ENCODE measurements at places on chromosomes 3 and 15. TPM values are rescaled to one million over a fixed set of nuclear protein-coding genes. Genes with fewer than 3 reads are reported as not detected.

DNA sequence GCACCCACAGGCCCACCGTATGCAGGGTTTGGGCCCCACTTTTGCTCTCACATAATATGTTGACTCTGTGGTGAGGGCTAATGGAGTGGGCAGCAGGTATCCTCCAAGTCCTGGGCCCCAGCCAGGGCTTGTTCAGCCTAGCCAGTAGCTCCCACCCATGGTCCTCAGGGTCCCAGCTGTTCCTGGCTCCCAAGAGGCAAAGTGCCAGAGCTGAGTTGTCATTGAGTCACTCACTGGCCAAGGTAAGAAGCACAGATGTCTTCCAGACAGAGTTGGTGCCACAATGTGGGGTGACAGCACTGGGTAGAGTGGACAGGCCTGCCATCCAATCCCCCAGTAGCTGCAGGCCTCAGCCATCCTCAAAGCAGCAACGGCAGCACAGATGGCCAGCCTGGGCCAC, 4.3 kb downstream of the SHF start:
- DNase-seq: no peak

DNA sequence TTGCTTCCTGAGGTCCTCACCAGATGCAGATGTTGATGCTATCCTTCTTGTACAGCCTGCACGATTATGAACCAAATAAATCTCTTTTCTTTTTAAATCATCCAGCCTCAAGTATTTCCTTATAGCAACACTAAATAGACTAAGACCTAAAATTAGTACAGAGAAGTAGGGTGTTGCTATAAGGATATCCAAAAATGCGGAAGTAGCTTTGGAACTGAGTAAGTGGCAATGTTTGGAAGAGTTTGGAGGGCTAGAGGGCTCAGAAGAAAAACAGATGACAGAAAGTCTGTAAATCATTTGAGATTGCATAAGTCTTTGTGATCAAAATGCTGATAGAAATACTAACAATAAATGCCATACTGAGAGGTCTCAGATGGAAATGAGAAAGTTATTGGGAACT, 894.9 kb downstream of the DIPK2A start:
- DNase-seq: no peak

- no peak for DNase-seq
Observed at GRCh38 chr15:40477642-40478327, 7.0 kb downstream of the CHST14 start.

- peak; percentile 49 for DNase-seq
Observed at GRCh38 chr3:24259901-24260512, 234.6 kb downstream of the THRB start.

DNA sequence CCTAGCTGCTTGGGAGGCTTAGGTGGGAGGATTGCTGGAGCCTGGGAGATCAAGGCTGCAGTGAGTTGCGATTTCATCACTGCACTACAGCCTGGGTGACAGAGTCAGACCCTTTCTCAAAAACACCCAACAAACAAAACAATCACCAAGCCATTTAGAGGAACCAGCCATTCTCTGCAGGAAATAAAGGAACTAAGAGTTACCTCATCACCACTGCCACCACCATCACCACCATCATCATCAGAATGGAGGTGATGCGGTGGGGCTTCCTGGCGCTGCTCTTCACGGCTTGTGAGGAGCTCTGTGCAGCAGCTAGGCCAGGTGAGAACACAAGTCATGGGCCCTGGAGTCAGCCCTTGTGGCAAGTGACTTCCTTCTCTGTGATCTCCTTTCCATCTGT, 37.7 kb upstream of the KLHL25 start:
- no peak for DNase-seq

DNA sequence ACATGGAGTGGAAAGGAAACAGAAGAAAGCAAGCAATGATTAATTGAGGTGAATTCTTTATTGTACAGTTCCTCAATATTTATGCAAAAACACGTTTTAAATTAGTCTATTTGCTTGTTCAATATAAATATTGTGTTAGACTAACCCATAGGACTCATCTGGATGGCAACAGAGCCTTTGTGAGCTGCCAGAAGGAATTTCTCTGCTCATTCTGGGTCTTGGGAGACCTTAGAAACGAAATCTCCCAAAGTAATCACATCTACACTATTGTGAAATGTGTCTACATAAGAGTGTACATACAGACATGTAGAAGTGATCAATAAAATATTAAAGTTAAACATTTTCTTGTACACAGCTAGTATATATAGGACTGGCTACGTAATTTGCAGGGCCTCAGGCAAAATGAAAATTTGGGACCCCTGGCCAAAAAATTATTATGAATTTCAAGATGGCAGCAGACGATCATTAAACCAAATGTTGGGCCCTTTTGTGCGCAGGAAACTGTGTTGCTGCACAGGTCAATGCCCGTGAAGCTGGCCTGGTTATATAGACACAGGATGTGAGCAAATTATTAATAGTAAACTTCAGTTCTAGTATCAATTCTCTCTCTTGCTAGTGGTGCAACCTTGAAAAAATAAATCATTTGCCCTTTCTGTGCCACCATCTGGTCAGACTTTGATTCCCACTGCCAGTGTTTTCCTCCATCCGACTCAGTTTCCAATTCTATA, 83.3 kb downstream of the MINAR1 start:
- no peak for DNase-seq

- DNase-seq: peak; percentile 5
Observed at GRCh38 chr3:15223685-15224572, 17.9 kb downstream of the CAPN7 start.

DNA sequence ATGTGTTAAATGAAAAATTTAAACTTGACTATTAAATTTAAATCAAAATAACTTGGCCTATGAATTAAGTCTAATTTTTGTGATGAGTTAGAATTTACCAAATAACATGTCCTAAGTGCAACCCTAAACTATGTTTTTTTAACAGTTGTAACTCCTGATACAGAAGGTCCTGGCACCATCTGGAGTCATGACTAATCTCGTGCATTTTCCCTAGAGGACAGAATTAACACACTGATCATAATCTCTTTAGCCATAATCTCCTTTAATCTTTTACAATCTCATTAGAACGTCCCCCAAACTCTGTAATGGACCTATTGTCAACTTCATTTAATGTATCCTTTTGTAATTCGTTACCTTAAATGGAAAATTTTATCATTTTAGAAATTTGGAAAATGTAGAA, 100.6 kb downstream of the SUCNR1 start:
- no peak for DNase-seq

GRCh38 chr3:41118461-41119390, 80.6 kb upstream of the CTNNB1 start:
- DNase-seq: no peak

DNA sequence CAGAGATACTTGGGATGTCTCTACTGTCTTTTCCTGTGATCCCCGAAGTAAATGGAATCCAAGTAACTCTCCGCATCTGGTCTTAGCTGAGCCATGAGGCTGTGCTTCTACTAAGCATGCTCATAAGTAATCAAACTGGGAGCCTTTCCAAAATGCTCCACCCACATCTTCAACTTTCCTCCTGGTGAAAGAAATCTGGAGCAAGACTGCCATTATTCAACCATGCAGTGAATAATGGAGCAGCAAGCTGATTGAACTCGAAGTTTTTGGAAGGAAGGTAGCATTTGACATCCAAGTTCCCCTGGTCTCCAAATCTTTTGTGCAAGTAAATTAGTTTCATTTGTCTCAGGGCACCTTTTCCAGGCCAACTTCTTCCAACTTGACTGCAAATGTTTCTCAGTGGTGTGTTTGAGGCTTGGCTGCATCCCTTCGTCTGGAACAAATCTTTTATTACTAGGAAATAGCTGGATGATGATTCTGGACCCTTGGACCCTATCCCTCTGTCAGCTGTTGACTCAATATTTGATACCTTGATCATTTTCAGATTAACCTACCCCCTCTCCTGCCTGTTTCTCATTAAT, 19.4 kb downstream of the GXYLT2 start:
- DNase-seq: peak; percentile 32

DNA sequence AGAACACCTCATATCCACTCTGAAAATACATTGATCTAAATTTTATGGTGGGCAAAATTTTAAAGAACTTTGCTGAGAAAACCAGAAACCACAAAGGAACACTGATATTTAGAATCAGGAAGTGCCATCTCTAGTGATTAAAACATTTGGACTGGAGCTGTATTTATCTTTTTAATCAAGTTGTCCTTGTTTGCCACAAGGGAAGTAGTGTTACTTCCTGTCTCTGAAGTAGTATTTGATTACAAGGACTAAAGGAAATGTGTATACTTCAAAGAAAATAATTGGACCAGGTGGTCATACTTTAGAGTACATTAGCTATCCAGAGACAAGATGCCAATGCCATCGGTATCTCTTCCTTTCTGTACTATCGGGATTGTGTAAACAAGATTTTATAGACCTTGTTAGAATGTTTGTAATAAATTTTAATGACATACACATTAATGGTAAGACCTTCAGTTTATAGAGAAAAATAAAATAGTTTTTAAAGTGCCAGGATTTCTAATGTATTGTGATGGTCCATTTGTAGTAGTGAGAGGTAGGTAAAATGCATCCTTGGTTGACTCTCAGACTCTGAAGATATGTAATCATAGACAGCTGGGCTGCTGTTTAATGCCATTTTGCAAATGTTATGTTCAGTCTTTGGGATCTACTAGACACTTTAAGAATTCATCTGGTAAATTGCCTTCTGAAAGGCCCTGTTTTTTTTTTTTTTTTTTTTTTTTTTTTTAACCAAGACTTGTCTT, 131.9 kb downstream of the B3GALNT1 start:
- DNase-seq: no peak

- DNase-seq: no peak
Observed at GRCh38 chr3:158509891-158510290, 61.1 kb upstream of the MLF1 start.

- peak; percentile 87 for DNase-seq
Observed at GRCh38 chr3:30012941-30013543, 593.4 kb upstream of the TGFBR2 start.

DNA sequence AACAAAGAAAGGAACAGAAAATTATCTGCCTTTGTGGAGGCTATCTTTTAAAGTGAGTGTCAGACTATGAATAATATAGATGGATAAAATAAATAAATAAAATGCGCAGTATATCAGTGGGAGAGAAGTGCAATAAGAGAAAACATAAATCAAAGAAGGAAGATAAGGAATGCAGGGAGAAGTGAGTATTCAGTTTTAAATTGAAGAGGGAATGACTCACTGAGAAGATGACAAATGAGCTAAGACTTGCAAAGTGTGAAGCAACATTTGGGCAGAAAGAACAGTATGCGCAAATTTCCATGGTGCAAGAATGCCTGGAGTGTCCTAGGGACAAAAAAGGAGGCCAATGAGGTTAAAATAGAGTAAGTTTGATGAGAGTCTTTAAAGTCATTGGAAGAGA, 1300.1 kb upstream of the ALCAM start:
- peak; percentile 7 for DNase-seq

PLD1 gene
- polyA plus RNA-seq: 42.1 TPM

UPK1B gene
- polyA plus RNA-seq: 17.3 TPM

GASK1A gene
- polyA plus RNA-seq: 2.6 TPM

CLRN1 gene
- polyA plus RNA-seq: not detected

MRAS gene
- 16.5 TPM for polyA plus RNA-seq

GTF2E1 gene
- 5.3 TPM for polyA plus RNA-seq

CORO2B gene
- polyA plus RNA-seq: 5.1 TPM

PGBD4 gene
- 0.56 TPM for polyA plus RNA-seq

SMARCC1 gene
- 35.5 TPM for polyA plus RNA-seq

ACSBG1 gene
- 0.47 TPM for polyA plus RNA-seq

TIMP4 gene
- polyA plus RNA-seq: 5.4 TPM

CRYGS gene
- 0.89 TPM for polyA plus RNA-seq

GOLGA8R gene
- not detected for polyA plus RNA-seq
